Fibroblast of skin of left biceps (primary cell): ENCODE measurements at places on chromosomes 12 and 14.

- no peak for DNase-seq
Observed at GRCh38 chr12:54207539-54208294, 18.9 kb upstream of the SMUG1 start.

- no peak for DNase-seq
Observed at GRCh38 chr12:87814625-87815024, 214.6 kb downstream of the C12orf50 start.

DNA sequence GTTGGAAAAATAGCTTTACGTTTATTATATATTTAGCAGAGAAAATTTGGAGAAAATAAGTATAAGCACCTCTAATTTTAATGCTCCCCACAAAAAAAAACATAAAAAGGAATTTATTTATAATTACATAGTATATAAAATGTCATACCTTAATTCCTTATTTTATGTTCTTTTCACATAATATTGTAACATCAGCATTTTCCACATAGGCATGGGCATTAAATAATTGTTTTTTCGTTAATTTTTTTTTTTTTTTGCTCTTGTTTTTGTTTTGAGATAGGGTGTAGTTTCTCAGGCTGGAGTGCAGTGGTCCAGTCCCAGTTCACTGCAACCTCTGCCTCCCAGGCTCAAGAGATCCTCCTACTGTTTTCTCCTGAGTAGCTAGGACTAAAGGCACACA is 329.8 kb upstream of the FOXG1 start:
- no peak for DNase-seq

DNA sequence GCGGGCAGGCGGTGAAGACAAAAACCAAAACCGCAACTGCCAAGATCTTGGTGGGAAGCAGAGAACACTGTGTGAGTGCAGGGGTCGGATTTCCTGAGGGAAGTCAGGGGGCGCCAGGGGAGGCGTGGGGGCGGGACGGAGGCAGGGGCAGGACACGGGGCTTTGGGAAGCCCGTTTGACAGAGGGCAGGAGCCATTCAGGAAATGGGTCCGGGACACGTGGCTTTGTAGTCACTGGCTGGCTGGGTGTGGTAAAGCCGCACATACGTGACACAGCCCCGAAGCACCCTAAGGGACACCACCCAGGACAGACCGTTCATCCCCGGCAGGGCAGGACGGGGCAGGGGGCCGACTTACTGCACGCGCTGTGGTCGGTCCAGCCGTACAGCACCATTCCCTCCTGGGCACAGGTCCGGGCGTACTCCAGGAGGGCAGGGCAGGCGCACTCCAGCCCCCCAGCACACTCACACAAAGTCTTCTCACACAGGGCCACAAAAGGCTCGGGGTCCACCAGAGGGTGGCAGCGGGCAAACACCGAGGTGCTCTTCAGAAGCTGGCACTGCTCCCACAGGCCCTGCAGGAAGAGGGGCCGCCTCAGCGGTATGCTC is 49.4 kb downstream of the VWF start:
- DNase-seq: no peak

GRCh38 chr14:104349950-104350349 is 211.6 kb downstream of the KIF26A start:
- DNase-seq: no peak

DNA sequence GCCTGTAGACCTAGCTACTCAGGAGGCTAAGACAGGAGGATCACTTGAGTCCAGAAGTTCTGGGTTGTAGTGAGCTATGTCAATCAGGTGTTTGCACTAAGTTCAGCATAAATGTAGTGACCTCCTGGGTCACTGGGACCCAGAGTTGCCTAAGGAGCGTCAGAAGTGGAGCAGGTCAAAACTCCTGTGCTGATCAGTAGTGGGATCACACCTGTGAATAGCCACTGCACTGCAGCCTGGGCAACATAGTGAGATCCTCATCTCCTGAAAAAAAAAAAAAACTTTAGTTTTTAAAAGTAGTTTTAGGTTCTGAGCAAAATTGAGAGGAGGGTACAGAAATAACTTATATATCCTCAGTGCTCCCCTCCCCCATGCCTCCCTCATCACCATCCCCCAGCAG is 42.2 kb downstream of the MRPL42 start:
- DNase-seq: no peak

DNA sequence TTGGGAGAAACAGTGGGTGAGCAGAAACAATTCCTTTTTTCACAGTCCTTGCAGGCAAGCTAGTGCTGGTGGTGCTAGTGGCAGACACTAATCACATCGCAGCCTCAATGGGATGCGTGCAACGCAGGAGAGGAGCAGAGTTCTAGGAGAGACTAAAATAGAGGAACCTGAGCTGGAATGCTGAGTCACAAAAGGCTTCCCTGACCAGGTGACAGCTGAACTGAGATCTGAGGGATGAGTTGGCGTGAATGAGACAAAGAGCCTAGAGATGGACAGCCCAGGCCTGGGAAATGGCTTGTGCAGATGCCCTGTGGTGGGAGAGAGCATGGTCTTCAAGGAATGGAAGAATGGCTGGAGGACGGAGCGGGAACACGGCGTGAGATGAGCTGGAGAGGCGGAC is 25.8 kb downstream of the ACADS start:
- no peak for DNase-seq
